ENCODE measurements at places on chromosomes 2 and 18.

DNA sequence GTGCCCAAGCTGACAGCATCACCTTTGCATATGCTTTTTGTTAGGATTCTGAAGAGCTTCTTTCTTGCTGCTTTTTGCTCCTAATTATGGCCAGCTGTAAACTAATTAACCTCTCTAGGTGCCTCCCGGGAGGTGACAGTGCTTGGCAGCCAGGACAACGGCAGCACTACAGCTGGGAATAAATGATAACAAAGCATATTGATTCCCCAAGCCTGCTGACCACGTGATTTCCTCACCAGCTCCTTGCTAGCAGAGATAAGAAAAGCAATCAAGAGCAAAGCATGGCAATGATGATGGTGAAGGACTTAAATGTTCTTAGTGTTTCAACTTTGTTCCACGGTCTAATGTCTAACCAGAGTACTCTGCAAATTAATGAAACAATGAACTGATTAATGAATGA, 1074.4 kb upstream of the GYPC start:
- no peak for DNase-seq

GRCh38 chr18:74806073-74806472, 208.4 kb downstream of the ZNF407 start:
- DNase-seq, result no peak

DNA sequence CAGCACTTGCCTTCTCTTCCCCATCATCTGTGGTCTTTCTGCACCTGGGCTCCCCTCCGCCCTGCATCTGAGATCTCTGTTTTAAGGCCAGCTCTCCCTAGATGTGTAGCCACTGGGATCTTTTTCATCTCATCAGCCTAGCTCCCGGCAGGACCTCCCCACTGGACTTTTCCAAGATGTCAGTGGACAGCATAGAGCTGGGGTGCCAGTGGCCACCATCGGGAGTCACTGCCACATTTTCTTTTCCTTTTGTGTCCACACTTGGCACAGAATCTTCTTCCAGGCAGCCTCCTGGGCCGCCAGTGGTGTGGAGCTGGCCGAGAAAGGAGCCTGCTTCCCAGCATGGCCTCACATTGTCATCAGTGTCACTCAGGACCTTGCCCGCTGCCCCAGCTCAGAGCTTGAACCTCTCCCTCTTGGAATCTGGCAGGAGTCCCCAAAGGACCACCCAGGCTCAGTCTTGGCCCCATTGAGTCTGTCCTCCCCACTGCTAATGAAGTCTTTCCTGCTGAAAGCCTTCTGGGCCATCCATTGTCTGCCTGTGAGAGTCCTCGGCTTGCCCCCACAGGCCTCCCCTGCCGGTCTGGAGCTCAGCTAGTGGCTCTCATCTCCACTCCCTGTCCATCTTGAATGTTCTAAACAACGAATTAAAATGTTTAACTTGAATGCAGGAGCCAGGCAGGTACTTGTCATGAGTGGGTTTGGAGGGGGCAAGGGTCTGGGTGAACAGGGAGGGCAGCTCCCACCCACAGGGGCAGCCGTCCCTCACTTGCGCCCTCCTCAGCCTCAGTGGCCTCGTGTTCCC, 324.4 kb downstream of the GBX2 start:
- no peak for DNase-seq

- no peak for DNase-seq
These were observed 144.6 kb upstream of the RMP24 start for GRCh38 chr18:35827903-35828275.

DNA sequence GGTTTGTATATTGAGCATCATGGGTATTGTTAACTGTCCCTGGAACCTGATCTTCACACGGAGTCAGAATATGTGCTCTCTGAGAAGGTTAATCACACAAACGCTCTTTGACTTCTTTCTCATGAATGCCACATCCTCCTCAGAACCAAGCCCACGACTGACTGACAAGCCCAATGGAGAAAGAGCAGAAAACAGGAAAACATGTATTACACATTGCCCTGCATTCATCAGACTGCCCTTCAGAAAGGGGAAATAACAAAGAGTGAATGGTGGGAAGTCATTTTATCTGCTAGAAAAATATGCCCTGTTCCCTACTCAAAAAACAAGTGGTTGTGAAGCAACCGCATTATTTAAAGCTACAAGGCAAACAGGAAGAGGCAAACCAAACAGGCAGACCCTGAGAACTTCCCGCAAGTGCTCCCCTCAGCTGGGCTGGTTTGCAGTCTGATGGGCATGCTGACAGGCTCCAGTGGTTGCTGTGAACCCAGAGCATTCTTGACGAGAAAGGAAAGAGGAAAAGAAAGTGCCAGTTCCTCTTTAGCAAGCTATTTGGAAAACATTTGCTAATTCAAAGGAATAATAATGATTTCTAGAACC, 172.9 kb upstream of the SETBP1 start:
- no peak for DNase-seq

DNA sequence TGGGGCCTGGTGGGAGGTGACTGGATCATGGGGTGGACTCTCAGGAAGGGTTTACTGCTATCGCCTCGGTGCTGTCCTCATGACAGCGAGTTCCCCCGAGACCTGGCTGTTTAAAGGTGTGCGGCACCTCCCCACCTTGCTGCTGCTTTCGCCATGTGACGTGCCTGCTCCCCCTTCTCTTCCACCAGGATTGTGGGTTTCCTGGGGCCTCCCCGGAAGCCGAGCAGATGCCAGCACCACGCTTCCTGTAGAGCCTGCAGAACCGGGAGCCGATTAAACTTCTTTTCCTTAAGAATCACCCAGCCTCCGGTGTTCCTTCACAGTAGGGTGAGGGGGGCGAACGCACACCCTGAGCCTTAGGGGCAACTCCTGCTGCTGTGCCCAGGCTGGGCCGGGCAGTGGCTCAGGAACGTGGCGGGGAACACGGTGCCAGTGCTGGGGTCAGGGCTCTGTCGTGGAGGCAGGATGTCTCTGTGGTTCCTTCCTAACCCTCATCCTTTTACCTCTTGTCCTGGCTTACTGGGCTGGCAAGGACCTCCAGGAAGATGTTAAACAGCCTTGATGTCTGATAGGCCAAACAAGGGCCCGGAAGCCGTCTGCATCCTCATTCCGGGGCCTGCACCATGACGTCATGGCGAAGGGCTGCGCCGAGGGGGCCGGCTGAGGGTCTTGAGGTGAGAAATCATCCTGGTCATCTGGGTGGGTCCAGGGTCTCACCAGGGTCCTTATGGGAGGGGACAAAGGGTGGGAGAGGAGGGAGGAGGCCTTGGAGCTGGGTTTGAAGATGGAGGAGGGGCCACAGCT, 12.7 kb downstream of the NEU4 start:
- no peak for DNase-seq

- no peak for DNase-seq
These were observed 678.3 kb downstream of the NYAP2 start for GRCh38 chr2:226077841-226078240.

DNA sequence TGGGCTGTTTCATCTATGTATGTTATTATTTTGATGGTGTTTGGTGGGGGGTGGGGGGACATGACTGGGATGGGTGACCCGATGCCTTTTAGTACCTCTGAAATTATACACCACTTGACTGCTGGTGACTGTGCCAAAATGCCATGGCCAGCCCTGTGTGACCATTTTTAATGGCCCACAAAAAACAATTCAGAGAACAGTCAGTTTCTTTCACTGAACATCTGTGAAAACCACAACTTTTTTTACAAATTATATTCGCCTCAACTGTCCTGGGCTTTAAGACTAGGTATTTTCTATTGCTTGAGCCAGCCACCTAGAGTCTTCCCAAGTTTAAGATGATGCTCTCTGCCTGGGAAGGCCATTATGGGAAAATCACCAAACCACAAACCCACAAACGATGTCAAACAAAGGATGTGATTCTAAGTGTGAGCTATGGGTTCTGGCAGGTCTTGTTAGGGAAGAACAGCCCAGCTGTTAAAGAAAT, 33.9 kb downstream of the FN1 start:
- DNase-seq, result no peak

DNA sequence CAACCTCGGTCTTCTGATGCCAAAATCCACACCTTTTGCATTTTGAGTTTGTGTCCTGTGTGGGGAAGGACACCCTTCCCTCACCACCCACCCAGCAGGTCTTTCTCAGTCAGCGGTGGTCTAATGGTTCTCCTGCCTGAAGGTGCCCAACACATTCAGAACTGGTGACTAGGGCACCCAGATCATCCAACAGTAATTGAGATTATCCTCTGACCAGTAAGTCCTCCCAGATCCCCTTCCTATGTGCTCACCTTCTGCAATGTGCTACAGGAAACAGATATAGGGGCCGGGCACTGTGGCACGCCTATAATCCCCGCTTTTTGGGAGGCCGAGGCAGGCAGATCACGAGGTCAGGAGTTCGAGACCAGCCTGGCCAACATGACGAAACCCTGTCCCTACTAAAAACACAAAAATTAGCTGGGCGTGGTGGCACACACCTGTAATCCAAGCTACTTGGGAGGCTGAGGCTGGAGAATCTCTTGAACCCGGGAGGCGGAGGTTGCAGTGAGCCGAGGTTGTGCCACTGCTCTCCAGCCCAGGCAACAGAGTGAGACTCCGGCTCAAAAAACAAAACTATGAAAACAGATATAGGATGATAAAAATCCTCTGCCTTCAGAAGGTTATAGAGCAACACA, 56.2 kb downstream of the REEP1 start:
- no peak for DNase-seq

DNA sequence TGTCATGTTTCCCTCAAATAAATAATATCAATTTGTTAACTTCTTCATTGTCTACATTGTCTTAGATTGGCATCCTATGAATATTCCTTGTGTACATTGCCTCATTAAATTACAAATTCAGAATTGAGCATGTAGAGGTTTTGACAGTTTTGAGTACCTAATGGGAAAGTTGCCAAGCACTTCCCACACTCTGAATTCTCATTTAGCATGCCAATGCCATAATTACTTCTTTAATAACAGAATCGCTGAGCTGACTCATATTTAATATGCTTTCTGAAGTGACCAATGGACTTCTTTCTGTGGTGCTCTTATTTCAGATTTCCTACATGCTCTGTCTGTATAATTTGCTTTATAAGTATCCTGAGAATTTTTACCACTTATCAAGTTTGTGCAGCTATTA, 114.4 kb upstream of the NOL4 start:
- DNase-seq, result no peak

- DNase-seq, result no peak
These were observed 894.7 kb downstream of the TMEM182 start for GRCh38 chr2:103656558-103656957.

GRCh38 chr18:10122988-10123950, 209.5 kb downstream of the VAPA start:
- no peak for DNase-seq

GRCh38 chr2:4828682-4829374, 863.4 kb upstream of the SOX11 start:
- no peak for DNase-seq

- no peak for DNase-seq
These were observed 217.1 kb upstream of the SLC35G4 start for GRCh38 chr18:11392292-11392691.

DNA sequence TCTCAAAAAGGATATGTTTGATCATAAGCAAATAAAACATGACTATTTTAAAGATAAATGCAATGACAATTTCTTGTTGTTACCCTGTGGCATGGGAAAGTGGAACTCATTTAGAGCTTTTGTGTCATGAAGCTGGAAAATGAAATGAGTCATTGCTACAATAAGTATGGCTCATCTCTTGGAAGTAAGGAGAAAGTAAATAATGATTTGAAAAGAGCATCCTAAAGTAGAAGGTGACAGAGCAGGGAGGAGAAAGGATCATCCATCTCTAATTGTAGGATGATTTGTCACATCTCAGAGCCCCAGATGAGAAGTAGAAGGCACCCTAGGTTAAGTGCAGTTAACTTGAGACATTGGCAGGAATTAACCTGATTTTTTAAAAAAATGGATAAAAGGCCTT, 200.5 kb downstream of the CPS1 start:
- DNase-seq, result no peak

DNA sequence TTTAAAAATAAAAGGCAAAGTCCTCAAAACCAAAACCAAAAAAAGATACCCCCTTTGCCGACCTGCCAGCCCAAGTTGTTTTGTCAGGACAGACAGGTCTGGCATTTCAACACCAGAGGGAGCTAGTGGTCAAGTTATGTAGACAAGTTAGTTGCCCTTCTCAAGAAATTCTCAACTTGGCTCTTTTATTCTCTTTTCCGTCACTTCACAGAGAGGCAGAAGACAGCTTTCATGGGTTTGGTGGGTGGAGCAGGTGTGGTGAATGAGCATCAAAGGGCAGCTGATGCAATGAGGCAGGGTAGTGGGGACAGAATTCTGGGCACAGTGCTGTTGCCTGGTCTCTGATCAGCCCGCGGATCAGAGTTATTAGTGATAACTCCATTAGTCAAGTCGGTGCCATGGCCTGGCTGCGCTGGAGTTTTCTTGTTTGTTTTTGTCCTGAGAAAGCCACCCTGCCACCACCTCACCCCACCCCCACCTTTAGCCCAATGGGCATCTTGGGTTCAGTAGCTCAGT, 303.7 kb upstream of the EPAS1 start:
- DNase-seq, result peak; percentile 15

DNA sequence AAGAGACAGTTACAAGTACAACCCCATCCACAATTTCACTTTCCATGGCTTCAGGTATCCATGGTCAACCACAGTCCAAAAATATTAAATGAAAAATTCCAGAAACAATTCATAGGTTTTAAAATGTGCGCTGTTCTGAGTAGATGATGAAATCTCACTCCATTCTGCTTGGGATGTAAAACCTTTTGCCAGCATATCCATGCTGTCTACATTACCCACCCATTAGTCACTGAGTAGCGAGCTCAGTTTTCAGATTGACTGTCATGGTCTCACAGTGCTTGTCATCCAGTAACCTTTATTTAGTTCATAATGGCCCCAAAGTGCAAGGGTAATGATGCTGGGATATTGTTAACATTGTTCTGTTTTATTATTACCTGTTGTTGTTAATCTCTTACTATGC, 40.5 kb downstream of the SMAD4 start:
- DNase-seq, result no peak

- no peak for DNase-seq
These were observed 1.5 kb downstream of the CAB39 start for GRCh38 chr2:230714136-230714480.

DNA sequence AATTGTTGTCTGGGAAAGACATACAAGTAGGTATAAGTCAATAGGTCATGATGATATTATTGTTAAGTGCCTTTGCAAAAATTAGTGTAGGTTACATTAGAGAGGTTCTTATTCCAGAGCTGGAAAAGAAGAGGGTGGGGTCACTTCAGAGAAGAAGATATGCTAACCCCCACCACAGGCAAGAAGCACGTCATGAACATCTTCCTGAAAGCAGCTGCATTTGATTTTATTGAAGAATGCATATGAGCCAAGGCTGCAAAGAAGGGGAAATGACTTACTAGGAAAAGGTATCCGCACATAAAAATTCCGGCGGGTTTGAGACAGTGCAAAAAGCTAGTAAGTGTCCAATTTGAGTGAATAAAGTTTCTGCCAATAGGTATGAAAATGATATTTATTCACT, 195.3 kb upstream of the CDH2 start:
- DNase-seq, result no peak
